ENCODE measurements at places on chromosomes 7 and 10.

DNA sequence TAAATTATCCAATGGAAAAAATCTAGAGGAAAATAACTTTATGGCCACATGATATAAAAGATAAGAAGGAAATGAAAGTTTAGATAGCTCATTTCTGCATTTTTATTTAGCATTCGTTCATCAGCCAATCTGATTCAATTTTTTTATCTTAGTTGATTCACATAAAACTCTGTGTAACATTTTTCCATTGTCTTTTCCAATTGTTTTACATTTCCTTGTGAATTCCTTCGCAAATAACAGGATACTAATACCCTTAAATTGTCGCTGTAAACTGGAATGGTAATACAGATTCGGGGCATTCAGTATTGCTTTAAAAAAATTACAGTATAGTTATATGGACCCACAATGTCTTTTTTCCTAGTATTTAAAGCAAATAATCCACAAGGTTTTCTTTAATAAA lies 136.4 kb downstream of the CUBN start:
- no peak for DNase-seq

DNA sequence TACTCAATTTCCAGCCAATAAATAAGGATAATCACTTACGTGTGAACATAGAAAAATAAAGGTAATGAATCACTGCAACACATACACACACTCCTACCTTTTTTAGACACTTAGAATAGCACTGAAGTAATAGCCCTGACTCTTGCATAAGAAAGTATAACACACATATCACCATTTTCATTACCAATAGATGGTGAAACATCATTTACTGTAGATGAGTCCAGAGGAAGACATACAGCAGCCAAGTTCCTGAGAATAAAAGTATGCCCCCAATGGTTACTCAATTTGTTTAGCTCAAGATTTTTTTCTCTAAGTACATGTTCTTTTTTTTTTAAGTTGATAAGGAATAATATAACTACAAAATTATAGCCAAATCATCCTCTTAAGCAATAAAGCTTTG lies 316.3 kb downstream of the PARD3 start:
- no peak for DNase-seq

DNA sequence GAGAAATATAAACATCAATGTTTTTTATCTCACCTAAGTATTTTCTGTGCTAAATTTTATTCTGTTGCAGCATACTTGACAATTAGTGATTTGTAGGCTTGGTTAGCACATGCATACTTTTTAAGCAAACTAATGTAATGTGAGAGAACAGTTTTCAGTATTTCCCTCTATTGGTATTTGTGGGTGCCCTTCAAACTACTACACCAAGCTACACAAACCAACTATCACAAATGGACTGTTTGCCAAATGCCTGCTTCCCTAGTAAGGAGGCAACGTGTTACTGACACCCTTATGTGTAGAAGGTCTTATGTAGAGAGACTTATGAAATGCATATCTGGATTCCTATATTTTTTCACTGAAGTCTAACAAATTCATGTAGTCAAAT lies 98.4 kb upstream of the FZD1 start:
- DNase-seq, result no peak

GRCh38 chr10:13633689-13634088 lies 46.9 kb downstream of the PRPF18 start:
- DNase-seq, result no peak

GRCh38 chr10:4255751-4256150 lies 470.7 kb upstream of the KLF6 start:
- DNase-seq, result no peak

- DNase-seq, result no peak
Observed at GRCh38 chr10:62341419-62341818, 32.8 kb upstream of the ZNF365 start.

DNA sequence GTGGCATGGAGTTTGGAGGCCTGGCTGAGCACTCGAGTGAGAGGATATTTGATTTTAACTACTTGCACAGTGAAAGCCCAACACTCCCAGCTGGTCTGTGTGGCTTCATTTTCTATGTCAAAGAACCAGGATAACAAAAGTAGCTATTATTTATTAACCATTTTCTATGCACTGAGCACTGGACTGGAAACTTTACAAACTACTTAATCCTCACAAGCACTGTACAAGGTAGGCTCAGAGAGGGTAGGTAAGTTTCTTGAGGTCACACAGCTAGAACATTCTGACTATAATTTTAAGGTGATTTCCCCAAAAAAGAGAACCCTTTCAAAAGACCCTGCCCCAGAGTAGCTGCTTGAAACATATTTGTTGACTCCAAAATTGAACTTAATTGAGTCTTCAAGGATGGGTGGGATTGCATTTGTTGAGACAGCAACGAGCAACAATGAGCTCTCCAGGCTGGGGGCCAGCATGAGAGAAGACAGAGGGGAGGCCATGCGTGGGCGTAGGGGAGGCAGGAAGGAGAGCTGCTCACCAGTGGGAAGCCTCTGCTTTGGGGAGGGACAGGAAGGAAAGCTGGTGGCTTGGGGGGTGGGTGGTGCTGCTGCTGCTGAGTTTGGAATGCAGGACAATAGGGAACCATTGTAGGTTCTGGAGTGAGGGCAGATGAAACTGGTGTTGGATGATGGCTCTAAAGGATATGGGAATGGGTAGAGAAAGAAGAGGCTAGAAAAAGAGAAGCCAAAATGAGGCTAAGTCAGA lies 31.5 kb downstream of the FAM241B start:
- DNase-seq, result no peak

DNA sequence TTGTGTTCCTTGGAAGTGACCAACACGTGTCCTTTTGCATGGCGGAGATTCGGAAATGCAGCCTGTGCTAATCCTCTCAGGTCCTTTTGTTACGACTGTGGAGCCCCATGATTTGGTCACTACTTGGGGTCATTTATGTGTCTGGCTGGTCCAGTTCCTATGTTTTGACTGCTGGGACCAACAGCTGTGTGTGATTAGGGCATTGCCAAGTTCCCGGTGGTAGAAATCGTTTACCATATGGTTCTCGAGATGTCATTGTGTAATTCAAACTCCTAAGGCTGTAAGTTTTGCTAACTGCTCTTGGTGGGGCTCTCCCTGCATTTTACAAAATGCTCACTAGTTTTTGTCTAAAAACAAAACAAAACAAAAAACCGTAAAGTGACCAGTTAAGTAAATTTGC lies 62.0 kb downstream of the CCNY start:
- no peak for DNase-seq

GRCh38 chr7:155108144-155108901 lies 38.2 kb downstream of the HTR5A start:
- no peak for DNase-seq

- no peak for DNase-seq
Observed at GRCh38 chr10:31741473-31741872, 187.2 kb downstream of the ARHGAP12 start.

DNA sequence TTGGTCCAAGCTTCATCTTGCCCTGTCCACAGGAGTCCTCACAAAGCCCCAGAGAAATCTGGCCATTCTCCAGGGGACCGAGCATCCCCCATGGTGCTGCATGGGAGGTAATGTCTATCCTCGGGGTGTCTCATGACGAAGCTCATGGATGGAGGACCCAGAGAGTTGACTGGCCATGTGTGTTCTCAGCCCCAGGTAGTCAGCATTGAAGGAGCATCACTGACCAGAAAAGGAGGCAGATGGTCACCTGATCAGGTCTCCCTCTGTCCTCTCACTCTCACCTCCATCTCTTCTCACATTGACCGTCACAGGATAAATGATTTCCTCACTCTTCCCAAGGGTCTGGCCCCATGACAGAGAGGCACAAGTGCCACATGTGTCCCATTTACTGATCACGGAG lies 33.4 kb upstream of the GDF10 start:
- DNase-seq, result no peak

DNA sequence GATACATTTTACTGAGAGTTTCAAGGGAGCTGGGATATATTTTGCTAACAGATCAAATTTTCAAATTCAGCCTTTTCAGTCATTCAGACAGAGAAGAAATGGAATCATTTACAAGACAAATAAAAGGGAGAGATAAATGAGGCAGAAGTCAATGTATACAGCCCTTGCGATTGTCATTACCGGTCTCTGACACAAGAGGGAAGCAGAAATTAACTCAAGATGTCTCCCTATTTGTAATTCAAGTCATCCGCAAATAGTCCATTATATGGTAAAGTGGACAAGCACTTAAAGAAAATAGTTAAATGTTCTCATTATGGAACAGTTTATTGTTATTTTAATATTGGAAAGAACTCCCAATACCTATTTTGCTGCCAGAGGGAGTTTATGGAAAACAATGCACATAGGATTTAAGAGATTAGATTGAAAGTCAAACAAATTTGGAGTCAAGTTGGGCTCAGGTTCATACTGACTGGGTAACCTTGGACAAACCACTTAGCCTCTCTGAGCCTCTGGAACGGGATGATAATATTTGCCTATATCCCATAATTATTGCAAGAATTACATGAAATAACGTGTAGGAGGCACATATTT lies 89.3 kb upstream of the PRKCQ start:
- DNase-seq, result peak; percentile 41

- no peak for DNase-seq
Observed at GRCh38 chr7:122616951-122617350, 82.0 kb downstream of the RNF133 start.

- DNase-seq, result no peak
Observed at GRCh38 chr10:128860574-128860973, 606.5 kb upstream of the MGMT start.

- DNase-seq, result no peak
Observed at GRCh38 chr10:102222797-102223196, 3.3 kb upstream of the ELOVL3 start.

DNA sequence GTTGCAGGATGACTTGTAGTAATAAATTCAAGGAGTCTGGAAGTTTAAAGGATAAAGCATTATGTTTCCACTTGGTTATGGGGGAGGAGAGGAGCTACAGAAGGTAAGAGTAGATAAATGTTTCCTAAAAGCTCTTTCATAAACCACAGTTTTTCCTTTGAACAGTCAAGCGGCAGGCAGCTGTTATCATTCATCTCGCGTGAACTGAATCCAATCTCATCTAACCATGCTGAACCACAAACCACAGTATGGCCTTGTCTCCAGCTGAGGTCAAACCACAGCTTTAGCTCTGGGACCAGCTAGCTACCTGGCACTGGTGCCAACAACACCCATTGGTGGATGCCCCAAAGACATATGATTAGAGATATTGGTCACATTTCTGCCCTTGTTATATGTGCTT lies 63.3 kb downstream of the NOC3L start:
- peak; percentile 26 for DNase-seq

GRCh38 chr10:71905164-71905563 lies 54.1 kb upstream of the PSAP start:
- DNase-seq, result no peak

GRCh38 chr7:77796960-77797359 lies 1.3 kb downstream of the TMEM60 start:
- DNase-seq, result no peak

DNA sequence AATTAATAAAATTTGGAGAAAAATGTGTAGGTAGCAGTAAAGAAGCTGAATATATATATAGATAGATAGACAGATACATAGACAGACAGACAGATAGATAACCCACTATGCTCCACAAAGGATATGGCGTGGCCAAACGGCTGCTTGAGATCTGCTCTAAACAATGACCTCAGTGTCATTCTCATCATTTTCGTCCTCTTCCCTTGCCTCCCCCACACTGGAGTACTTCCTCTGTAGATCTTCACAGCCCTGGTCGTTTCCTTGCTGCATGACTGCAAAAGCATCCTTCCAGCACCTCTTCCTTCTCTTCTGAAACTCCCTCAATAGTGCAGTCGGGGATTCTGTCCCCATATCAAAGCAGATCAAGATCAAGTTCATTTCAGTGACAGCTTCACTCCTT lies 35.6 kb upstream of the ATP6V0A4 start:
- no peak for DNase-seq

DNA sequence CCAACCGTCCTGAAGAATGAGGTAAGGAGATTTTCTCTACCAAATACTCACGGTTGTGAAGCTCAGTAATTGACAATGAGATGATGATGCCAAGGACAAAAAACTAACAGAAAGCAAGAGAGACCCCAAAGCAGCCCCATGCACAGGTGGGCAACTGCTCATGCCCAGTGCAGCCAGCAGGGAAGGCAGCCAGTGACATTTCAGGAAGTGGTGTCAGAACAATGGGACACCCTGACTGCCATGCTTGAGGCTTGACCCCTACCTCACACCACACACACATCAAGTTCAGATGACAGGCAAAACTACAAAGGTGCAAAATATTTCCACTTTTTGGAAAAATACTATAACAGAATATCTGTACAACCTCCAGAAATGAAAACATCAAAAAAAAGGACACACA lies 66.9 kb downstream of the CFAP46 start:
- no peak for DNase-seq

All from CD4-positive, alpha-beta T cell treated with Interleukin-12 subunit alpha and Interleukin-12 subunit beta, for 1 hour (primary cell).